ENCODE measurements at places on chromosomes 7 and 10.

- DNase-seq = no peak
Measured at GRCh38 chr7:55179931-55180682, 161.3 kb downstream of the EGFR start.

- DNase-seq = no peak
Measured at GRCh38 chr7:51141451-51142003, 175.1 kb downstream of the COBL start.

GRCh38 chr10:13765641-13766341, 179.0 kb downstream of the PRPF18 start:
- no peak for DNase-seq

DNA sequence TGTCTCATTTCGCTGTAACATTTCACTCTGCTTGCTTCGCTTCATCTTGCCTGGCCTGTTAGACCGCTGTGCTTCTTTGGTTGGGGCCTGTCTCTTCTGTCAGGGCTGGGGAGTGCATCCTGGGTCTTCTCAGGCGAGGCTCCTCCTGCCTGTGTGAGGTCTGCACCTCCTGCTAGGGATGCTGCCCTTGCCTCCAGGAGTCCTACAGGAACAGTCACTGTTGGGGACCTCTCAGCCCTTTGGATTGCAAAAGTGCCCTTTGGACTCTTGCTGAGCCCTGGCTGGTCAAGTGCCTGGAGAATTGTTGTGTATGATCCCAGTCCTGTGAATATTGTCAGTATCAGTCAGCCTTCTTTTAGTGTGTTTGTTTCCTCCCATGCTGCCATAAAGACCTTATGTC, 84.1 kb downstream of the MDFIC start:
- DNase-seq = no peak

DNA sequence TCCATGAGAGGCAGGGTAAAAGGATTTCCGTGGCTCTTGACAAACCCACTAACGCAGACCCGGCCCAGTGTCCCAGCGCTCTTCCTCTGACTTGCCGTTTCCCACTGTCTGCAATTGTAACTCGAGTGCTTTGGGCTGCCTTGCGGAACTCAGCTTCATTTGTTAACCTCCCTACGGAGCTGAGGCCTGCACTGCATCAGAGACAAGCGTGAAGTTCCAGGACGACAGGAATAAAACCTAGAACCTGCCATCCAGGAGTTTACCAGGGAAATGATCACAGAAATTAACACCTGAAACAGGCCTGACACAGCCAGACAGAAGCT, 76.2 kb downstream of the SFMBT2 start:
- no peak for DNase-seq

- DNase-seq = no peak
Measured at GRCh38 chr7:79011921-79012320, 441.5 kb downstream of the MAGI2 start.

- DNase-seq = no peak
Measured at GRCh38 chr10:129024046-129024445, 443.0 kb upstream of the MGMT start.

DNA sequence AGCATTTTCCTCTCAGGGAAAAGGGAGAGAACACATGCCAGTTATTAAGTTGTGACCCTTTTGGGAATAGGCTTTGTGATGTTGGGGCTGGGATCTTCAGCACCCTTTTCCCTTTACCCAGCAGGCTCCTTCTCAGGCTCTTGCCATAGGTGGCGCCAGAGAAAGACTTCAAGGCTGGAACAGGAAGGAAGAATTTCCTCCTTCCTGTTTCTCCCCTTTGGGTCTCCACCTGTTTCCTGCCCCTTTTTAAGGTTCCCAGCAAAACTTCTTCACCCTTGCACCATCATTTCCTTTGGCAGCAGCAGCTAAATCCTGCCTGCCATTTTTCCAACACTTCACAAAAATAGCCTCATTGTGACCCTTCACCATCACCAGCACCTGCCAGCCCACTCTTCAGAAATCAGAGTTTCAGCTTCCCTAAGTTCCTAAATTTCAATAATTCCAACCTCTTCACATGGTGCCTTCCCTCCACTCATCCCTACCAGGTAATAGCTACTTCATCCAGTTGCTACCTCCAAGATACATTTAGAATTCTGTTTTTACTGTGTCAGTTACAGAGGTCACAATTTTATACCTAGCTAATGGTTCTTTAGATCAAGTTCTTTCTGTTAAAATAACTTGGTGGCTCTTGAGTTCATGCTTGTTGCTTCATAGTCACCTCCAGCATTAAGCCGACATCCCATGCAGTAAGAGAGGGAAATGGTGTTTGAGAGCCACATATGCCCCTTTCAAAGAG, 22.4 kb upstream of the FOXK1 start:
- DNase-seq = peak; percentile 43

DNA sequence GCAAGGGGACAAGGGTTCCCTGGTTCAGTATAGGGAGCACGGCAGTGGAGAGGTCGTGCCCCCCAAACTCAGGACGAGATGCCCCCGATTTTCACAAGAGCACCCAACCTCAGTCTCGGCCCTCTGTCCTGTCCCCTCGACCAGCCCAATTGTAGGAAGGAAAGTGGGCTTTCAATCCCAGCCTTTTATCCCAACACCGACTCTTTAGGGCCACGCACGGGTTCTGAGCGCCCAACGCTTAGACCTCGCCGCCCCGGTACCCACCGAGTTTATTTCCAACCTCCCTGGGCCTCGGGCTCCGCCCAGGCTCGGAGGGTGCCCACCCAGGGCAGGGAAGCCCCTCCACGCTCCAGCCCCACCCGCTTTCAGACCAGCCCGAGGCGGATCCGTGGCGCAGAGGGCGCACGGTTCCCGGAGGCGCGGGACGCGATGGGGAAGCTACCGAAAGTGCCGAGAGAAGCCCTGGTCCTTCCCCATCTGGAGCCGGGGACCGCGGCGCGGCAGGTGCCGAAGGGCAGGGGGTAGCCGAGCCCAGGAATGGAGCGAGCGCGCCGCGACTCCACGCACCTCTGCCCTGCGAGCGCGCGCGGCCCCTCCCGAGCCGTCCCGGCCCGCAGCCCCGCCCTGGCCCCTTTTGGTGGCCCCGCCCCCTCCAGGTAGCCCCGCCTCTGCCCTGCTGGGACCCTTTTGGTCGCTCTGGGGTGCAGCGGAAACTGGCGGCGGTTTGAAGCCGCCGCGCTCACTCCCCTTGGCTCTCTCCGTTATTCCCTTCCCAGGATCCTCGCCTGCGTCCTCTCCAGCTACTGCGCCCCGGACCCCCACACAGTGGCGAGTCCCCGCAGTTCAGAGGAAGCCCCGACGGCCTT, 20.4 kb downstream of the GRID2IP start:
- DNase-seq = no peak

DNA sequence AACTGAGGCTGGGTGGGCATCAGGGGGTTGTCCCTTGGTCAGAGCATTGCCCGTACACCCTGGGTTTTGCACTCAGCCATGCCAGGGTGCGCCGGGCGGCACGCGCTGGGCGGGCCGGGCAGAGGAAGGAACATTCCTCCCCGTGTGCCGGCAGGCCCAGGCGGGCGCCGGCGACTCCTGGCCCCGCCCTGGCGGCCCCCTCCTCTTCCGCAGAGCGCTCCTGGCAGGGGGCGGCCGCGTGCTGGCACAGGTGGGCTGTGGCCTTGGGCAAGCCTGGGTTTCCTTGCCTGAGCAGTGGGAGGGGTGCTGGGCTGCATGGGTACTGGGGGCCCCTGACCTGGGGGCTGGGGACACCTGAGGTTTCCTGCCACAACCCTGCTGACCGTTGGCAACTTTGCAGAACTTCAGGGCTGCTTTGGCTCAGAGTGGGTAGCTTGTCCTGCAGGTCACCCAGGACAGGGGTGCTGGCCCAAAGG, 3.9 kb downstream of the LFNG start:
- no peak for DNase-seq

DNA sequence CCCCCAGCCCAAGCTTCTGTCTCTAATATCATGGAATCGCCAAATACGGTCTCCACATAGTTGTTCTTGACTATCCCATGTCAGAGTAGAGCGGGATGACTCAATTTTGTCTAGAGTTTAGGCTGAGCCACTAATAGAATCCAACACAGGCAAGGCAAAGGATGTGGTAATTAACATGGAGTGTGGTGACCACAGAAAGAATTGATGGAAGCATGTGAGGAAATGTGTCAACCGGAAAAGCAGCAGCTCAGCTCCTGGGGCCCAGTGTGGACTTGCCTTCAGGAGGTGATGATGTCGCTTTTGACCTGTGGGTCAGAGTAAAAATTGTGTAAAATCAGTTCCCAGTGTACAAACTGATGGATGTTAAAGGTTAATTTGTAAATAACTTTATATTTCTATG, 139.3 kb upstream of the KLF6 start:
- no peak for DNase-seq

DNA sequence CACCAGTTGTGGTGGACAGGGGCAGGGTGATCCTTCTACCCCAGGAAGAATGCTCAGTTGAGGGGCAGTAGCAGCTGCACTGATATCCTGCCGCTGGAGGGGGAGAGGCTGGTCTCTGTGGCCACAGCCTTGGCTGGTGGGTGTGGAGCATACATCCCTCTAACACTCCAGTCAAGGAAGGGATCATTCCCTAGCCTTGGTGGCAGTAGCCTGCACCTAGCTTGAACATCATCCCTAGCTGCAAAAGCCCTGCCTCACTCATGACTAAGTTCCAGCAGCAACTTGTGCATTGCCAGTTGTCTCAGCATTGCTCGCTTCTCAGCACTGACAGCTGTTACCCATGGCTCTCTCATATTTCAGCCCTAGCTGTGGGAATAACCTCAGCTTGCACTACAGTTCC, 688.9 kb upstream of the POT1 start:
- no peak for DNase-seq

GRCh38 chr7:2709553-2710285, 21.7 kb downstream of the AMZ1 start:
- peak; percentile 26 for DNase-seq

GRCh38 chr10:31321396-31321941, 2.5 kb downstream of the ZEB1 start:
- no peak for DNase-seq

- no peak for DNase-seq
Measured at GRCh38 chr10:90746829-90747228, 111.0 kb downstream of the HTR7 start.

DNA sequence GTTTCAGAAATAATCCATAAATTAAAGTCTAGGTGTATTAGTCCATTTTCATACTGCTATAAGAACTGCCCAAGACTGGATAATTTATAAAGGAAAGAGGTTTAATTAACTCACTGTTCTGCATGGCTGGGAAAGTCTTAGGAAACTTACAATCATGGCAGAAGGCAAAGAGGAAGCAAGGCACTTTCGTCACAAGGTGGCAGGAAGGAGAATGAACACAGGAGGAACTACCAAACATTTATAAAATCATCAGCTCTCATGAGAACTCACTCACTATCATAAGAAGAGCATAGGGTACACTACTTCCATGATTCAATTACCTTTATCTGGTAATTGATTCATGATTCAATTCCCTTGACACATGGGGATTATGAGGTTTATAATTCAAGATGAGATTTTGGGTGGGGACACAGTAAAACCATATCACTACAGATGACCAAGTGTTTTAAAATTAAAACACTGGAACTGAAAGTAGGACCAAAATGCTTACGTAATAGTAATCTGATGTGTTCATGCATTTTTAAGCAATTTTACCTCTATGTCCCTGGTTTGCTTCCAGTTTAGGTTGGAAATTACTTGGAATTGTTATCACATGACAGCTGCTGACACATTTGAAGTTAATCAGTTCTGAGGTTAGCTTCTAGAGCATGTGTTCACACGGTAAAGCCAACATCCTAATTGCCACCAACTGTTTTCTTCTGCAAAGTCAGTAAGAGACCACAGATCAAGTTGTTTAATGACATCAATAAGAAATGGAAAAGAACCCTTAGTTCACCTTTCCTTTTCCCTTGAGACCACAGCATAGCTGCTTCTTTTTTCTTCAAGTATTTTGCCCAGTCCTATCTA, 48.4 kb upstream of the SEMA3C start:
- no peak for DNase-seq

GRCh38 chr10:30155401-30155800, 96.0 kb upstream of the JCAD start:
- DNase-seq = no peak

DNA sequence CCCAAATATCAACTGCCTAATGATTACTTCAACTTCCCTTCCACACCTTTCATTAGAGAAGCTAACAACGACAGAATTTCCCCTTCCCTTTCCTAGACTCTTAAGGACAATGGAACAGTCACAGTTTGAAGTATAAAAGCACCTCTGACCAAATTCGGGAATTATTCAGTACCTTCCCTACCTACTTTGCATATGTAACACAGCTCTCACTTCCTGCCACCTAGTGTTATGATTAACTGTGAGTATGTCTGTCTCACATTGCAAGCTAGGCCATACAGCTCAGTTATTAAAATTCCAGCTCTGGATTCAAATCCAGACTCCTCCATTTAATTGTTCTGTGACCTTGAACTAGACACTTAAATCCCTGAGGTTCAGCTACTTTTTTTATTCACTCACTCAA, 44.8 kb upstream of the HPSE2 start:
- no peak for DNase-seq

GRCh38 chr7:630111-630511, 96.4 kb upstream of the DNAAF5 start:
- DNase-seq = no peak

- DNase-seq = no peak
Measured at GRCh38 chr10:93440591-93441091, 41.5 kb downstream of the MYOF start.

GRCh38 chr10:32957341-32958084, 517 bp downstream of the ITGB1 start:
- DNase-seq = no peak

DNA sequence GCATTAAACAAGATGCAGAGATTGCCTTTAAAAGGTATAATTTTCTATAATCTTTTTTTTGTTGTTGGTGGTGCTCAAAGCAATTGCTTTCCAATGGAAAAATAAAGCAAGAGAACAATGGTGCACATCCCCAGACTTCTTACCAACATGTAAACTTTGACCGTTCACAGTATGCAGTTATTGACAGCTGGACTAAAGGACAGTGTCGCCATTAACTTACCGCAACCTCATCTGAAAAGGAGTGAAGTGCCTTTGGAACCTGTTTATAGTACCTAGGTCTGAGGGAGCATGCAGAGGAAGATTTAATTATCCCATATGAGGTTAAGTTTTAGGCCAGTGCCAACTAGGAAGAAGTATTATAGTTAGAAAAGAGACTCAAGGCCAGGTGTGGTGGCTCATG, 654.5 kb downstream of the PARD3 start:
- DNase-seq = no peak

DNA sequence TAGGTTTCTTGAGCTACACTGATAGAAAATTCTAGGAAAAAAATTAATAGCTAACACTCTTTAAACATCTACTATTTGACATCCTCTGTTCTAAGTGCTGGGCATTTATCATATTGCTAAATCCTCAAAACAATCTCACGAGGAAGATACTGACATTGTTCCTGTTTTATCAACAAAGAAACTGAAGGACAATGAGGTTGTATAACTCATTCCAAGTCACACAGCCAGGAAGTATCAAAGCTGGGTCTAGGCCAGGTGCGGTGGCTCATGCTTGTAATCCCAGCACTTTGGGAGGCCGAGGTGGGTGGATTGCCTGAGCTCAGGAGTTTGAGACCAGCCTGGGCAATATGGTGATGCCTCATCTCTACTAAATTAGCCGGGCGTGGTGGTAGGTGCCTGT, 51.6 kb upstream of the IL6 start:
- DNase-seq = no peak
